ENCODE measurements at places on chromosomes 12 and 14.

DNA sequence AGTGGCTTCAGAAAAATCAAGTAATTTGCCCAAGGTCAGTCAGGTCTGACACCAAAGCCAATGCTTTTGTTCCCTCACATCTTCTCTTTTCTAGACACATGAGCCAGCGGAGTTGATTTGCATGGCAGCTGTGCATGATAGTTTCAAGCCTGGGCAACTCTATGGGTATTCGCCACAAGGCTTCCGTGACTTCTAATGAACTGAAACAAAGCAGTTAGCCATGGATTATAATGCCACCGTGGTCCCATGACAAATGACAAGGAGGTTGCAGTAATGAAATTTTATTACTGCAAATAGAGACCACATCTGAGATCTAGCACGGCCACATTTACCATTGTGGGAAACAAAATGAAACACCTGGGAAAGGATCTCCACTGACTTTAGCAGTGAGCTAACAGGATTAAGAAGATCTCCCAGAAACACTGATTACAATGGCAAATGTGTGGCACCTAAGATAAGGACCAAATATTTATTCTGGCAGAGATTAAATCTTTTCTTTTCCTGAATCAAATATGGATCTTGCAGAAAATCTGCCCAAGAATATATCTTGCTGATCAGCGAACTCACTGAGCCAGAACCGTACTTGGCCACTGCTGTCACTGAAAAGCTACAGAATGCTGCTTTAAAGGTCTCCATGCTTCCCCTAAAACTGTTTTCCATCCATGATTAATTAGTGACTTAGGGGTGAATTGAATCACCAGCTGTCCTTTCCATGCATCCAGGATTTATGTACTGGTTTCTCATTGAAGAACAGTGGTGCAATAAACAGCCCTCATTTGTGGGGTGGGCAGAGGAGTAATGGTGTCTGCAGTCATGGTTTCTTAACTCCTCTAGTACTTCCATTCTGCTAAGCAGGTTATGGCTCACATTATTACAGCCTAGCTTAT lies 551.0 kb downstream of the DIO2 start:
- no peak for DNase-seq

GRCh38 chr12:29552324-29552927 lies 54.9 kb upstream of the OVCH1 start:
- DNase-seq = no peak

- DNase-seq = no peak
Observed at GRCh38 chr12:104026841-104027599, 23.0 kb downstream of the GLT8D2 start.

GRCh38 chr12:108832730-108833354 lies 24.5 kb downstream of the SSH1 start:
- DNase-seq = no peak

- no peak for DNase-seq
Observed at GRCh38 chr14:24900269-24901100, 149.5 kb downstream of the STXBP6 start.

DNA sequence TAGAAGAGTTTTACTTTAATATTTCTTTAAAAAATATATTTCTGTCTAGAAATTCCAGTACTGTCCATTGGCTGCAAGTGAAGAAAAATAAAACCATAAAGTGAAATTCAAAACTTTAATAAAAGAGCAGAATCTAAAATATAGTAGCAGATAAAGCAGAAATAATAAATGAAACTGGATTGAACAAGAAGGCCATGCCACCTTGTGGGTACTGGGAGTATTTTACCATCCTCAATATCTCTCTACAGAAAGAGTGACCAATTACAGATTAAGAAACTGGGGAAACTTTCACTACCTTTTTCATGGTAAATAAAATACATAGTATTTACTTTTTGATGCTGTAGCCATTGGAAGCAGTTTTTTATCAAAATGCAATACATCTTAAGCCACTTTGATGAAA lies 220.5 kb downstream of the BCAT1 start:
- no peak for DNase-seq

GRCh38 chr14:97638864-97639263 lies 841.7 kb downstream of the VRK1 start:
- DNase-seq = no peak

All from COR-L47 (cell line).